Activated B cell treated with CpG ODN at 0.5 μM for 24 hours (primary cell): ENCODE measurements at places on chromosomes 2 and 18.
A peak's percentile ranks its signal among the peaks of the same experiment; 100 is the strongest.

- H3K27me3 ChIP-seq, result peaks cover 2% of the 10 kb centered on the region
- no peak overlapping the region for H3K27ac ChIP-seq
- no peak for DNase-seq
Measured at GRCh38 chr2:214628091-214628490, 181.4 kb downstream of the BARD1 start.

GRCh38 chr2:163601377-163601776 lies 134.4 kb downstream of the FIGN start:
- H3K4me3 ChIP-seq, result no peak overlapping the region
- no peaks in the 10 kb centered on the region for H3K27me3 ChIP-seq
- DNase-seq, result no peak

- no peak overlapping the region for H3K27ac ChIP-seq
- H3K36me3 ChIP-seq, result no peaks in the 10 kb centered on the region
- peaks cover 18% of the 10 kb centered on the region for H3K27me3 ChIP-seq
- no peak for DNase-seq
- H3K4me3 ChIP-seq, result no peak overlapping the region
- peaks cover 4% of the 10 kb centered on the region for H3K4me1 ChIP-seq
Measured at GRCh38 chr18:51668607-51669006, 471.1 kb upstream of the MEX3C start.

DNA sequence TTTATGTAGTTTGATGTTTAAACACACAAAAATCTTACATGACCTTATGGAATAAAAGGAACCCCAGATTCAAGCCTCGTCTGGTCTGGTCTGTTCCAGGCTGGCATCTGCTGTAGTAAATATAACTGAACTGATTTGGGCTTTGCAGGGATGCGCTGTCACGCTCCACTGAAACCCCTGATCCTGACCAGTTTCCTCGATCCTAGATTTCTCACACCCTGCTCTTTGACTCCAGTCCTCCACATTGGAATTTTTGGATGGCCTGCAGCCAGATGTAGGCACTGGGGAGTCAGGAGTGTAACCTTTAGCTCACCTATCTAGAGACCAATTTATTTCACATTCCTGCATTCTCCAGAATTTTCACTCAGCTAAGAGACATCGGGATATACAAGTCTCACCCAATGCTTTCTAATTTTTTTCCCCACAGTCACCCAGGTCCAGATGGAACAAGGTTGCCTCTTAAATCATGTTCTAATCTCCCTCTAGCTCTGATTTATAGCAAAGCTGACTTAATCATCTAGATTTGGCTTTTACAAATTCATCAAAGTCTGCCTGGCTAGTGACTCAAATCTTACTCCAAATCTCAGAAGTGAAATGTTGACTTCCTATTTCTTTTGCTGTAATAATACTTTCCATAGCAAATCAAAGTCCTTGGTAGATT lies 219.6 kb downstream of the CD226 start:
- H3K36me3 ChIP-seq, result no peaks in the 10 kb centered on the region
- no peak overlapping the region for H3K27ac ChIP-seq
- no peak for DNase-seq

DNA sequence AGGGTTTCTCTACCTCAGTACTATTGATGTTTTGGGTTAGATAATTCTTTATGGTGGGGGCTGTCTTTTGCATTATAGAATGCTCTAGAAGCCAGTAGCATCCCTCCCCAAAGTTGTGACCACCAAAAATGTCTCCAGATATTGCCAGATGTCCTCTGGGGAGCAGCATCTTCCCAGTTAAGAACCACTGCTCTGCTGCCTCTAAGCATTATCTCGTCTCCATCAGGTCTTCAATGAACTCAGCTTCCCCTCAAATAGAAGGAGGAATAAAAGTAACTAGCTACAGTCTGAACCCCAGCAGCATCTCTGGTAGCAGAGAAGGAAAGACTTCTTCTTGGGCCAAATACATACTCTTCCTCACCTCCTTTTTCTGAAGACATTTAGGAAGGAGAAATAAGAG lies 244.1 kb downstream of the AGPS start:
- no peak overlapping the region for H3K4me3 ChIP-seq
- H3K36me3 ChIP-seq, result no peaks in the 10 kb centered on the region
- no peaks in the 10 kb centered on the region for H3K27me3 ChIP-seq

DNA sequence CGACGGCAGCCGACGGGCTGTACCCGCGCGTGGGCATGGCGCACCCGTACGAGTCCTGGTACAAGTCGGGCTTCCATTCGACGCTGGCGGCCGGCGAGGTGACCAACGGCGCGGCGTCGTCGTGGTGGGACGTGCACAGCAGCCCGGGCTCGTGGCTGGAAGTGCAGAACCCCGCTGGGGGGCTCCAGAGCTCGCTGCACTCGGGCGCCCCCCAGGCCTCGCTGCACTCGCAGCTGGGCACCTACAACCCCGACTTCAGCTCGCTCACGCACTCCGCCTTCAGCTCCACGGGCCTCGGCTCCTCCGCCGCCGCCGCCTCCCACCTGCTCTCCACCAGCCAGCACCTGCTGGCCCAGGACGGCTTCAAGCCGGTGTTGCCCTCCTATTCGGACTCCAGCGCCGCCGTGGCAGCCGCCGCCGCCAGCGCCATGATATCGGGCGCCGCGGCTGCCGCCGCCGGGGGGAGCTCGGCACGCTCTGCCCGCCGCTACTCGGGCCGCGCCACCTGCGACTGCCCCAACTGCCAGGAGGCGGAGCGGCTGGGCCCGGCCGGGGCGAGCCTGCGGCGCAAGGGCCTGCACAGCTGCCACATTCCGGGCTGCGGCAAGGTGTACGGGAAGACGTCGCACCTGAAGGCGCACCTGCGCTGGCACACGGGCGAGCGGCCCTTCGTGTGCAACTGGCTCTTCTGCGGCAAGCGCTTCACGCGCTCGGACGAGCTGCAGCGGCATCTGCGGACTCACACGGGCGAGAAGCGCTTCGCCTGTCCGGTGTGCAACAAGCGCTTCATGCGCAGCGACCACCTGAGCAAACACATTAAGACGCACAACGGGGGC lies 2.0 kb downstream of the SP9 start:
- peaks cover 52% of the 10 kb centered on the region for H3K27me3 ChIP-seq
- H3K36me3 ChIP-seq, result no peaks in the 10 kb centered on the region
- H3K4me3 ChIP-seq, result peak overlapping the region; percentile 72

DNA sequence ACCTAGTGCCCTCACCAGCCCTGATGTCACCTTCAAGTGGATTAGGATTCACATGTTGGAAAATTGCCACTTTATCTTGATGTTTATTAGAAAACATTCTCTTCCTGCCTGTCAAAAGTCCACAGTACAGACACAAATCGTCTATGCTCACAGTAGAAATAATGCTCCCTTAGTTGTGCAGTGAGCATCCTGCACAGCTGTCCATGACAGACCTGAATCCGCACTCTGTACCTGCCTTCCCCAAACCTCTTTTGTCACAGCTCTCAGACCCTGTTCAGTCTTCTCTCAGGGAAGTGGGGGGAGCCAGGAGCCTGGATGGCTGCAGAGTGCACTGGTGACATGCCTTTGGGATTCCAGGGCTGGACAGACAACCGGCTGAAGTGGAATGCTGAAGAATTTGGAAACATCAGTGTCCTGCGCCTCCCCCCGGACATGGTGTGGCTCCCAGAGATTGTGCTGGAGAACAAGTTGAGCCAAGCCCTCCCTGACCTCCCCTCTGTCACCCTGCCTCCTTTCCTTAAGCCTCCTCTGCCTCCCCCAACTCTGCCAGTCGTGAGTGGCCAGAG lies 2.0 kb downstream of the CHRND start:
- H3K4me3 ChIP-seq, result no peak overlapping the region
- peaks cover 32% of the 10 kb centered on the region for H3K27me3 ChIP-seq
- no peak for DNase-seq
- H3K4me1 ChIP-seq, result peaks cover 8% of the 10 kb centered on the region

GRCh38 chr2:20221555-20221973 lies 3.4 kb downstream of the SDC1 start:
- no peak overlapping the region for H3K27ac ChIP-seq
- no peaks in the 10 kb centered on the region for H3K36me3 ChIP-seq
- no peak for DNase-seq
- H3K4me3 ChIP-seq, result peak overlapping the region; percentile 50
- peaks cover 12% of the 10 kb centered on the region for H3K4me1 ChIP-seq
- H3K27me3 ChIP-seq, result peaks cover 37% of the 10 kb centered on the region

- no peaks in the 10 kb centered on the region for H3K36me3 ChIP-seq
- H3K4me3 ChIP-seq, result no peak overlapping the region
- peaks cover 5% of the 10 kb centered on the region for H3K27me3 ChIP-seq
- no peaks in the 10 kb centered on the region for H3K4me1 ChIP-seq
- no peak overlapping the region for H3K27ac ChIP-seq
- DNase-seq, result no peak
Measured at GRCh38 chr18:2237706-2238105, 333.6 kb downstream of the METTL4 start.

DNA sequence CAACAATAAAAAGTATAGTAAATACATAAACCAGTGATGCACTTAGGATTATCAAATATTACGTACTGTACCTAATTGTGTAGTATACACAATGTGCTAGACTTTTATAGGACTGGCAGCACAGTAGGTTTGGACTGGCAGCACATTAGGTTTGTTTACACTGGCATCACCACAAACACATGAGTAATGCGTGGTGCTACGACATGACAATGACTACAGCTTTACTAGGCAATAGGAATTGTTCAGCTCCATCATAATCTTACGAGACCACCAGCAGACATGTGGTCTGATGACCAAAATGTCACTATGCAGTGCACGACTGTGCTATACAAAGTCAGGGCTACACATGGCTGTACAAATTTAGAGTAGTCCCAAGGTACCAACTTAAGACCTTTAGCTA lies 2.3 kb downstream of the MBOAT2 start:
- H3K4me3 ChIP-seq, result no peak overlapping the region
- H3K36me3 ChIP-seq, result no peaks in the 10 kb centered on the region
- peaks cover 4% of the 10 kb centered on the region for H3K27me3 ChIP-seq
- no peak overlapping the region for H3K27ac ChIP-seq
